ENCODE measurements at places on chromosomes 1 and 21.

- no peak for DNase-seq
These were observed 4.3 kb downstream of the ERRFI1 start for GRCh38 chr1:8021676-8022266.

GRCh38 chr21:26969971-26970725 is 3.3 kb upstream of the ADAMTS5 start:
- no peak for DNase-seq

DNA sequence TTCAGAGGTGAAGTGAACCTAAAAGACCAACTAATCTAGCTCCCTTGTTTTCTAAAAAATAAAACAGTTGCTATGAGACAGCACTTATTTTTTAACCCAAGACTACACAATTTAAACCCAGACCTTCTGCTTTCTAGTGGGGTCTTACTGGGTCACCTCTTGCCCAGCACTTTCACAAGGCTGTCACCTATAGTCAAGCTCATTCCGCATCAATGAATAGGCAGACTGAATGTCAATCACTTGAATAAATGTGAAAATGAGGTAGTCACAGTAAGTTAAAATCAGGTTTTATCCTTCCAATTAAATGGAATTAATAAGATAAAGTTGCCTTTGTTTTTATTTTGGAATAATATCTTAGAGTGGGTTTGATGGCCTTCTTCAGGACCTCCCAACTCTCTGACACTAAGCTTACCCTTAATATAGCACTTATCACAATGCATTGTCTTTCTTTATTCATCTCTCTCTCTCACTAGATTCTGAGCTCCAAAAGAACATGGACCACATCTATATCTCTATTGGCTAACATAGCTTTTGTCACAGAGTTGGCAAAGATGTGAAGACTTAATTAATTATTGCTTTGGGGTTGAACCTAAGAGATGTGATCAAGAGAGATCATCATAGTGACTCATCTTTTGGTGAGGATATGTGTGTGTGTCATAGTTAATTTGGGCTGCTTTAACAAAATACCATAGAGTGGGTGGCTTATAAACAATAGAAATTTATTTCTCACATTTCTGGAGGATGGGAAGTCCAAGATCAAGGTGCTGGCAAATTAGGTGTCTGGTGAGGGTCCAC is 248.7 kb upstream of the DAB1 start:
- no peak for DNase-seq

GRCh38 chr1:25861316-25862286 is 2.3 kb upstream of the AUNIP start:
- DNase-seq = no peak

GRCh38 chr1:161173711-161174110 is 3.6 kb downstream of the B4GALT3 start:
- DNase-seq = no peak

DNA sequence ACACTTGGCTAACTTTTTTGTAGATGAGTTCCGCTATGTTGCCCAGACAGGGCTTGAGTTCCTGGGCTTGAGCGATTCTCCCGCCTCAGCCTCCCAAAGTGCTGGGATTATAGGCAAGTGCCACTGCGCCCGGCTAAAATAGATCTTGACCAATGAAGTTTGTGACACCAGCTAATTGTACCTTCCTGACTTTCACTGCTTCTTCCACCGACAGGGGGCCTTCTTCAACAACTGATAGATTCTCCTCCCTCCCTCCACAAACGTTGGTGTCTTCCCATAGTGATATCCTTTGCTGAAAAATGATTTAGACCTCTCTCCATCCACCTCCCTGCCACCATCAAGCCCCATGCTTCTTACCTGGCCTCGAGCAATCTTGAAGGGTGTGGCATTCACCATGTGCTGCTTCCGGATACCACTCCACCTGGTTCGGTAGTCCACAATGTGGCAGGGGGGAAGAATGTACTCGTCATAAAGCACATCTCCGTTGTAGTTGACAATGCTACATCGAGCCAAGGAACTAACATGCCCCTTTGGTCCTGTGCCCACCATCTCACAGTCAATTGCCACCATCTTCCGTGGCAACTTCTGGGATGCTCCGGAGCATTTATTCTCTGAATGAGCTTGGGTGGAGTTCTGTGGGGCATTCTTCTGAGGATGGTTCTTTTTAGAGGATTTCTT is 1.6 kb upstream of the METTL25B start:
- DNase-seq = no peak

DNA sequence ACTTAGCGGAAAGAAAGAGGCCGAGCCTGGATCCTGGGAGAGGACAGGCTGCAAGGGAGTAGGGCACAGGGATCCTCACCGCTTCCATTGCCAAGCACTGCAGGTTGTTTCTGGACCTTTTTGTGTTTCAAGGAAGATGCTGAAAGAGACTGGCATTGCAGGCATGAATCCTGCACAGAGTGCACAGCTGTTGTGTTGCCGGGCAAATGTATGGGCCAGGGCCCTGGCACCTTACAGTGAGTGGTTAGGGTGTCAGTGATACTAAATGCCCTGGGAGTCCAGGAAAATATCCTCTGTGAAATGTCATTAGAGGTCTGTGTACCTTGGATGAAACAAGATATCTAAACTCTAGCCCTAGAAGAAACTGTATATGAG is 145.5 kb upstream of the FGGY start:
- DNase-seq = no peak

DNA sequence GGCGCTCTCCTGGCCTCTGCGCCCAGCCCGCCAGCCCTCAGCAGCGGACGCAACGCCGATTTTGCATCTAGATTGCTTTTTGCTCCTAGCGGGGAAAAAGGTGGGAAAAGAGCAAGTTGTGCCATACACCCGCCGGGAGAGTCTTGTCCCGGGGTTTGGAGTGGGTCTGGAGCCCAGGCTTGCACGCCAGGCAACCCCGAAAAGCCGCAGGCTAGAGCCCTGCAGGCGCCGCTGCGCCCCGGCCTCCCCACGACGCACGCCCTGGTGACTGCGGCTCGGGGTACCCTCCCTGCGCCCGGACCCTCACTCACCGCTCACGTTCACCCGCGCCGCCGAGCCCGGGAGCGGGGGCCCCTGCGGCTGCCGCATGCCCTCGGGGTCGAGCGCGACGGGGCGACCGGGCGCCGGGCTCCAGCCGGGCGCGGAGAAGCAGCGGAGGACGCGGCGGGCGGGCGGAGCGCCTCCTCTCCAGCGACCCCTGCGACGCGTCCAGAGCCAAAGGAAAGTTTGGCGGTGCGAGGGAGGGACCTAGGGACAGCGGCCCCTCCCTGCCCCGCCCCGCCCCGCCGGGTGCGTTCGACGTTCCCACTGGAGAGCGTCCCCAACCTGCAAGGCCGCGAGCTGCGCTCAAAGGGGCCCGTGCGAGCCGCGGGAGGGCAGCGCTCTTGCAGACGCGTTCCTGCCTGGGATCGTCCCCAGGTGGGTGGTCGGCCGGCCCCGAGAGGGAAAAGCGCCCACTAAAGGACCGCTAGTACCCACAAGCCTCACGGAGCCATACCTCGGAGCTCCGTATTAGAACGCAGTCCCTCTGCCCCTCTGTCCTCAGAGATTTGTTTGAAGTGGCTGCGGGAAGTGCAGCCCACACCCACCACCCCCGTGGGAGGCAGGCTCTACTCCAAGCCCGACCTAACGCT is at the start of gene LPAR3:
Gene LPAR3, minus strand, starts transcription at position 502 of the 914 bp plus-strand sequence. CDS start 27,086 bp downstream, outside the sequence.
- no peak for DNase-seq

- no peak for DNase-seq
These were observed 546 bp downstream of the KIF21B start for GRCh38 chr1:201022820-201023516.

- DNase-seq = no peak
These were observed 11.7 kb downstream of the PYHIN1 start for GRCh38 chr1:158943059-158943458.

DNA sequence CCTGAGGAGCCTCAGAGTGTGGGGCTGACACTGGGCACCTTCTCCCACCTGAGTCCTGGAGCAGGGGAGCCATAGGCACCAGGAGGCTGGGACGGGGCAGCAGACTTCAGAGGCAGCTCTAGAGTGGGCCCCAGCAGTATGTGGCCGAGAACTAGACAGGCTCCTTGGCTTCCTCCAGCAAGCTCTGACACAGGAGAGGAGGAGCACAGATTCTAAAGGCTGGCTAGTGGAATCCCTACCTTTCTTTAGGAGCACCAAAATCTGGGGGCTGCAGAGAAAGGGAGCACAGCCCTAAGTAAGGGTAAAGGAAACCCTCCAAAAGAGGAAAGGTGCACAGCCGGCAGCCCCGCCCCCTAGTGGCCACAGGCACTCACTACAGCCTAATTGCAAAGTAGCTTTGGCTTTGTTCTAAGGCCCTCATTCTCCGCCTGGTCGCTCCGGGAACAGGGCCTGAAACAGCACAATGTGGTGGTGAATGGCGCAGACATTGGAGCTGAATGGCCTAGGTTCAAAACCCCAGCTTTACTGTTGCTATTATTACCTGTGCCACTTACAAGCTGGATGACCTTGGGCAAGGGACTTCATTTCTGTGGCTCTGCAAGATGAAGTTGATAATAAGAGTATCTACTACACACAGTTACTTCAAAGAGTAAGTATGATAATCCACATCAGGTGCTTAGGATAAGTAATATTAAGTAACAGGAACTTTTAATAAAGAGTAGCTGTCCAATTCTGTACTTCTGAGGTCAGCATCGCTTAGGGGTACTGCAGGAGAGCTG is 8.8 kb upstream of the GUCA2A start:
- DNase-seq = no peak

Data from NCI-H1417 treated with DMSO at 0.1 percent for 48 hours (cell line).